ENCODE measurements at places on chromosomes 6 and 20.

- H3K4me3 ChIP-seq: no peak overlapping the region
- DNase-seq: no peak
- H3K36me3 ChIP-seq: no peaks in the 10 kb centered on the region
- no peak overlapping the region for H3K27ac ChIP-seq
- H3K4me1 ChIP-seq: no peaks in the 10 kb centered on the region
Observed at GRCh38 chr6:65557224-65557623, 149.8 kb downstream of the EYS start.

DNA sequence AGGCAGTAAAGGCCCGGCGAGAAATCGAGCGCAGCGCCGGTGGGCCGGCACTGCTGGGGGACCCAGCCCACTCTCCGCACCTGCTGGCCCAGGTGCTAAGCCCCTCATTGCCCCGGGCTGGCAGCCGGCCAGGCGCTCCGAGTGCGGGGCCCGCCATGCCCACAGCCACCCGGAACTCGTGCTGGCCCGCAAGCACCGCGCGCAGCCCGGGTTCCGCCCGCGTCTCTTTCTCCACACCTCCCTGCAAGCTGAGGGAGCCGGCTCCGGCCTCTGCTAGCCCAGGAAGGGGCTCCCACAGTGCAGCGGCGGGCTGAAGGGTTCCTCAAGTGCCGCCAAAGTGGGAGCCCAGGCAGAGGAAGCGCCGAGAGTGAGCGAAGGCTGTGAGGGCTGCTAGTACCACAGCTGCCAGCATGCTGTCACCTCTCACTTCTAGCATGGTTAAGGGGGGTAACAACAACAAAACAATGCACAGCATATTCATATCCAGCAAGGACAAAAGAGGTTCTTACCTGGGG lies 11.3 kb upstream of the GMPR start:
- H3K36me3 ChIP-seq: no peaks in the 10 kb centered on the region
- DNase-seq: no peak
- H3K27me3 ChIP-seq: peaks cover 11% of the 10 kb centered on the region
- no peak overlapping the region for H3K27ac ChIP-seq

- no peaks in the 10 kb centered on the region for H3K36me3 ChIP-seq
- H3K27me3 ChIP-seq: no peaks in the 10 kb centered on the region
- H3K4me3 ChIP-seq: no peak overlapping the region
- no peak overlapping the region for H3K27ac ChIP-seq
- DNase-seq: no peak
Observed at GRCh38 chr6:130713144-130713543, 114.1 kb upstream of the SMLR1 start.

DNA sequence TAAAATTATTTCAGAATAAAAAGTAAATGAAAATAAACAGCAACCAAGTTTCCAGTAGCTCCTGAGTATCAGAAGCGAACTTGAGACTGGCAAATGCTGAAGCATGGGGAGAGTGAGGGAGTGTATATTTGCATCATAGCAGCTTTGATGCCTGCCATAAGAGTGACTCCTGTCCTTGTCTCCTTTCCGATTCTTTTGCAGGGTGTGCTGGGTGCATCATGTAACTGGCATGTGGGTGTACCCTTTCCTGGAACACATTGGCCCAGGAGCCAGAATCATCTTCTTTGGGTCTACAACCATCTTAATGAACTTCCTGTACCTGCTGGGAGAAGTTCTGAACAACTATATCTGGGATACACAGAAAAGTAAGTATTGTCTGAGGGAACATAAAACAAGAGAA lies 117.4 kb downstream of the ADAT2 start:
- H3K4me3 ChIP-seq: no peak overlapping the region
- no peaks in the 10 kb centered on the region for H3K4me1 ChIP-seq
- no peak overlapping the region for H3K27ac ChIP-seq
- no peaks in the 10 kb centered on the region for H3K36me3 ChIP-seq

DNA sequence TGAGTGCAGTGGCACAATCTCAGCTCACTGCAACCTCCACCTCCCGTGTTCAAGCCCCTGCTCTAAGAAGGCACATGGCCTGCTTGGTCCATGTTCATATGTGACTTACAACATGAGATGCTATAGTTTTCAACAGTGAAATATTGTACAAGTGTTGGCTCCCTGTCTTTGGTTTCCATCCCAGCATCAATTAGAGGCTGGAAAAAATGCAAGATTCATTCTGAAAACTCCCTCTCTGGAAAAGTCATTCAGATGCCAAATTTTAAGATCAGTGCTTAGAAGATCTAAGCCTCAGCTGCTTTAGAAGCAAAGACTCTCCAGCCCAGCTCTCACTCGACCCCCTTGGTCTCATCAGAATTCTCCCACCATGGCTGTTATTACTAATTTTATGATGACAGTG lies 398.9 kb downstream of the KIF16B start:
- H3K36me3 ChIP-seq: no peaks in the 10 kb centered on the region
- H3K4me3 ChIP-seq: no peak overlapping the region
- DNase-seq: no peak
- H3K4me1 ChIP-seq: no peaks in the 10 kb centered on the region
- no peak overlapping the region for H3K27ac ChIP-seq

DNA sequence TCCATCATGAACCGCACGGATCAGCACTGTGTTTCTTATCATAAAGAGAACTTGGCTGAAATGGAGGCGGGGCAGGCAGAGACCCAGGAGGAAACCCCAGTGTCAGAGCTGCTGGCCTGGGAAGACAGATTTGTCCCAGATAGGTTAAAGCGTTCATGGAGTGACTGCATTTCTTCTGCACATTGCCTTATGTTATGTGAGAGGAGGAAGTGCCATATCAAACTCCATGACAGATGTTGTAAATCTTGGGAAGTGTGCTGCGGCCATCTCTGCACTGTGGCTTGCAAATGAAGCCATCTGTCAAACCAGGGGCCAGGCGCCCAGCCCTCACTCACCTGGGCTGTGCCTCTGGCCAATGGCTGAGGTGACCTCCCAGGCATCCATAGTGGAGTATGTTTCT lies 163.0 kb downstream of the SLC24A3 start:
- no peaks in the 10 kb centered on the region for H3K27me3 ChIP-seq
- DNase-seq: no peak
- no peaks in the 10 kb centered on the region for H3K4me1 ChIP-seq
- H3K36me3 ChIP-seq: no peaks in the 10 kb centered on the region
- H3K4me3 ChIP-seq: no peak overlapping the region

DNA sequence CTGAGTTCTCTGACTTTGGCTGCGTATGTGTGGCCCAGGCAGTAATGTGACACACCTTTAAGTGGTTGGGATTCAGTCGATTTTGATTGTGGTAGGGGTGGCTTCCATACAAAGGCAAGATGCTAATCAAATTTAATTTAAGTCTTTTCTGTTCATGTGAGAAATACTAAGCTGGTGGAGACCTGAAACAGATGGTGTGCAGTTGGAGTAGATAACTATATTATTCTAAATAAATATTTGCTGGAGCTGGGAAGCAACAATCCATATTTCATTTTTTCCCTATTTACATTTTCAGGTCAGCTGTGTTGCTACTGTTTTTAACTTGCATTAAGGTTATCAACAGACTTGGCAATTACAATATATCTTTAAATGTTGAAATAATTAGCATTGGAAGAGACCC lies 67.4 kb upstream of the C20orf144 start:
- H3K27me3 ChIP-seq: no peaks in the 10 kb centered on the region
- DNase-seq: no peak
- no peak overlapping the region for H3K4me3 ChIP-seq
- H3K4me1 ChIP-seq: no peaks in the 10 kb centered on the region
- no peaks in the 10 kb centered on the region for H3K36me3 ChIP-seq

DNA sequence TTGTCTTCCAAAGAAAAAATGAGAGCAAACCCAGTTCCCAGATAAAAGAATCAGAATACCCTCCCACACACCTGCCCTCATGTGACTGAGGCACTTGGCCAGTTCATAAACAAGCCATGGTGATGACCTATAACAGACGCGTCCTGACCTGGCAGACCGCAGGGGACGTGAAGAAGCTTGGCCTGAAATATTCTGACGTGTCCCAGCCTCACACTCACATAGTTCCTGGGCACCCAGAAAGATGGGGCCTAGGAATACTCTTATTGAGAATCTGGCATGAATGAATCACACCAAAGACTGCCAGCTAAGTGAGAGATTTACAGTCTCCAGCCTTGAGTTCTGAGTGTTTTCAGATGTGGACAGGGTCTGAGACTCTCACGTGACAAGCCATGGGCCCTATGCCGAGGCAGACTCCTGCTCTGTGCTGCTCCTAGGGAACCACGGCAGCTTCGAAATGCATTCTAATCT lies 17.2 kb upstream of the MAP3K4 start:
- no peak overlapping the region for H3K27ac ChIP-seq
- no peak overlapping the region for H3K4me3 ChIP-seq
- H3K4me1 ChIP-seq: no peaks in the 10 kb centered on the region

DNA sequence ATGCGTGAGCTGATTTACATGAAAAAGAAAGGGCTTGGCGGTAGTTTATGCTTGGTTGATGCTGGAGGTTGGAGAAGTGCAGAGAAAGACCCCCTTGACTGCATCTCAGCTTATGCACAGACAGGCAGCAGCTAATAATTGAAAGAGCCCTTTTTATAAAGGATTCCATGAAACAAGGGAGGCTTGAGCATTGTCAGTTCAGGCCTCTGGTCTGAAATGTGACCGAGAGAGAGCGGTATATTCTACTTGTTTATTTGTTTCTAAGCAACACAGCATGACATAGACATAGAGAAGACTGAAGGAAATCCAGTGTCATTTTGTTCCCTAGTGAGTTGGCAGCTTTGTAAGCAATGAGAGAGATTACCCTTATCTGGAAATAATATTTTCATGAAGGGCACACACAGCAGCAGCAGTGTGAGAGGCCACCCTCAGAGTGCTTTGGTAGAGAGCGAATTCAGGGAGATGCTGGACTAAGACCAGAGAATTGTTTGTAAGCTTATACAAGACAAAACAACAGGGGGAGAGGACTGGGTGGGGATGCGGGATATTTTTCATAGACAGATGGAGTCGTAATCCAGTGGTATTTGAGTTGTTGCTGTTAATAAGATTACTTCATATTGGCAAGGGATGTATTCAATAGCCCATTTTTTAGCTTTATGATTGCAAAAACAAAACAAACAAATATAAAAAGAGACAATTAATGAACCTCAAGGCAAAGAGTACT lies 34.6 kb upstream of the LAMA2 start:
- no peak overlapping the region for H3K4me3 ChIP-seq
- H3K4me1 ChIP-seq: no peaks in the 10 kb centered on the region
- DNase-seq: no peak
- H3K27ac ChIP-seq: no peak overlapping the region
- H3K27me3 ChIP-seq: no peaks in the 10 kb centered on the region

GRCh38 chr6:144264270-144265060 lies 20.7 kb upstream of the UTRN start:
- H3K27ac ChIP-seq: no peak overlapping the region
- no peaks in the 10 kb centered on the region for H3K4me1 ChIP-seq
- H3K4me3 ChIP-seq: no peak overlapping the region
- H3K27me3 ChIP-seq: no peaks in the 10 kb centered on the region

- H3K4me3 ChIP-seq: no peak overlapping the region
- H3K36me3 ChIP-seq: peaks cover 30% of the 10 kb centered on the region
- H3K27me3 ChIP-seq: no peaks in the 10 kb centered on the region
- H3K4me1 ChIP-seq: no peaks in the 10 kb centered on the region
- no peak for DNase-seq
- H3K27ac ChIP-seq: no peak overlapping the region
Observed at GRCh38 chr6:31144296-31144969, 5.6 kb upstream of the PSORS1C2 start.

- no peak overlapping the region for H3K4me3 ChIP-seq
- no peak for DNase-seq
- peaks cover 12% of the 10 kb centered on the region for H3K36me3 ChIP-seq
- peaks cover 43% of the 10 kb centered on the region for H3K4me1 ChIP-seq
- H3K27ac ChIP-seq: no peak overlapping the region
- H3K27me3 ChIP-seq: no peaks in the 10 kb centered on the region
Observed at GRCh38 chr6:11330413-11330760, 97.9 kb upstream of the NEDD9 start.

DNA sequence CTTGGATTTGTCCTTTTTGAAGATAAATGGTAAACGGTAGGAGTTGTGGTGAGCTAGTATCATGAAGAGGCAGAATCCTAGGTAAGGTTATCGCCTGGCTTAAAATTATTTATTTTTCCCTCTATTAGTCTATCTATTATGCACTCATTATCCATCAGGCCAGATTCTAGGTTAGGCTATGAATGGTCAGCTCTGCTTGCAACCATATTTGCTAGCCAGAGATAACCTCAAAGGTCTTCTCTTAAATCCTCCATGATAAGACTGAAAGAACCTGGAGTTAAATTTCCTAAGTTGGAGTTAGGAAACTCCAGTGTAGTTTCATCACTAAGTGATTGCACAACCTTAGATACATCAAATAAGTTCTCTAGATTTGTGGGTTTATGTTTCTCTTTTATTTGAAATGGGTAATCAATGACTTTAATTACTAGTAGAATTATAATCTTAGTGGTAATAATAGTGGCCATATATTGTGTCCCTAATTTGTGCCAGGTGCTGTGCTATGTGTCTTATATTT lies 302.1 kb upstream of the RUNX2 start:
- no peak overlapping the region for H3K27ac ChIP-seq
- H3K36me3 ChIP-seq: no peaks in the 10 kb centered on the region
- no peaks in the 10 kb centered on the region for H3K27me3 ChIP-seq
- no peak overlapping the region for H3K4me3 ChIP-seq
- no peak for DNase-seq

DNA sequence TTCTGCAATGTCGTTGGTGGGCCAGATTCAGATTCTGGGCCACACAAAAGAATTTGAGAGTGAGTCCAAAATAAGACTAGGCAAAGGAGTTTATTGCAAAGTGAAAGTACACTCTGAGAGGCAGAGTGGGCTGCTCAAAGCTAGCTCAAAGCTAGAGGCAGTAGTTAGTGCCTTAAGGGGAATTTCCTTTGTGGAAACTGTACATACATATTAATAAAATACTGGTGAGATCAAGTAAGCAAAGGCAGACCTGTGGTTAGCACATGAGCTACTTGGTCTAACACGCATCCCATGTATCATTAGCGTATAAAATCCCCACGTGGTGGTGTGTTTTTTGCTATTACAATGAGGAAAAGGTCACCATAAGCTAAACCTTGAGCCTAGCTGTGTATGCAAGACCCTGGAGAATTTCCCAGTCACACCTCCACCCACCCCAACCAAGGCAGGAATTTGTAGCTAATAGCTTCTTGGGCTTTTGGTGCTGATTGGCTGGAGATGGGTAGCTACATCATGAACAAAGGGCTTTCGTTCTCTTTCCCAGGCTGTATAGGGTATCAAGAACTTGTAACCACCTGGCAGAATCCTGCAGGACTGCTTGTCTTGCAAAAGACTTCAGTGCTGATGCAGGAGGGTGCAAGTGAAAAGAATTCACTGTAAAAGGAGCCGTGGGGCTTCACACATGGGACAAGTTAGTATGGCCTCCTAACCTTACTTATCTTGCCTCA lies 14.7 kb upstream of the TRIM26 start:
- no peak overlapping the region for H3K4me3 ChIP-seq
- H3K27ac ChIP-seq: no peak overlapping the region
- H3K4me1 ChIP-seq: no peaks in the 10 kb centered on the region
- H3K27me3 ChIP-seq: no peaks in the 10 kb centered on the region
- no peaks in the 10 kb centered on the region for H3K36me3 ChIP-seq
- DNase-seq: no peak

All from thymus (tissue), 14 donors.